ENCODE measurements at places on chromosomes 16 and 17.

DNA sequence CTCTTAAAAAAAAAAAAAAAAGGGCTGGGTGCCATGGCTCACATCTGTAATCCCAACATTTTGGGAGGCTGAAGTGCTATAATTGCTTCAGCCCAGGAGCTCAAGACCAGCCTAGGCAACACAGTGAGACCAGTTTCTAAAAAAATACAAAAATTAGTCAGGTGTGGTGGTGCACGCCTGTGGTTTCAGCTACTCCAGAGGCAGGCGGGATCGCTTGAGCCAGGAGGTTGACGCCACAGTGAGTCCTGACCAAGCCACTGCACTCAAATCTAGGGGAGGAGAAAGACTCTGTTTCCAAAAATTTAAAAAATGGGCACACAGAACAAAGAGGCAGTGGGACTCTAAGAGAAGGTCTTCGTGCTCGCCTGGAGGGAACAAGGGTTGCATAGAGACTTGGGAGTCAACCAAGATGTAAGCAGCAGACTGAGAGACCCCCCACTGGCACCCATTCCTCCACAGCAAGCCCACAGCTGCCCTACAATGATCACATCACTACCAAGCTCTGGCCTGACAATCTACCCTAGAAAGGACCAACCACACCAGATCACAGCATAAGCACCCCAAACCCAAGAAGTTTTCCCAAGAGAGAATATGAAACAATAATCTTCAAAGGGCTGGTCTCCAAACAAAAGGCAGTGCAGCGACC is 121.6 kb downstream of the ANKRD11 start:
- DNase-seq: no peak

GRCh38 chr17:80119271-80119791 is 17.9 kb downstream of the GAA start:
- DNase-seq: no peak

DNA sequence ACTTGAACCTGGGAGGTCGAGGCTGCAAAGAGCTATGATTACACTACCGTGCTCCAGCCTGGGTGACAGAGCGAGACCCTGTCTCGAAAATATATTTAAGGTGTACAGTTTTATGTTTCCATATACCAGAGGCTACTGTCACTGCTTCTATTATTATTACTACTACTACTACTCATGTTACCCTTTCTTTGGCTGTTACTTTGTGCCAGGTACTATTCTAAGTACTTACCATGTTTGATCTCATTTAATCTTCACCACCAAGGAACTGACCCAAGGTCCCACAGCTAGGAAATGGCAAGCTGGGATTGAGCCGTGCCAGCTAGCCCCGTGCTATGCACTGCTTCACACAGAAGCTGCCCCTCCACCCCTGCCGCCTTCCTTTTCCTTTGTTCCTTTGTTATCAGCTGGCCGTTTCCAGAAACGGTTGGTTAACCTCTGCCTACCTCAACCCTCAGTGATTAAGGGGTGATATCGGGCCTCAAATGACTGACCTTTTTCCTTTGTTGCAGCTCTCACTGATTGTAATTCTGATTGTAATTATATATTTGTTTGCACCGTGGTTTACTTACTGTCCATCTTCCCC is 78.4 kb downstream of the ABCC1 start:
- DNase-seq: no peak

GRCh38 chr16:70715055-70715858 is 29.4 kb upstream of the MTSS2 start:
- no peak for DNase-seq

DNA sequence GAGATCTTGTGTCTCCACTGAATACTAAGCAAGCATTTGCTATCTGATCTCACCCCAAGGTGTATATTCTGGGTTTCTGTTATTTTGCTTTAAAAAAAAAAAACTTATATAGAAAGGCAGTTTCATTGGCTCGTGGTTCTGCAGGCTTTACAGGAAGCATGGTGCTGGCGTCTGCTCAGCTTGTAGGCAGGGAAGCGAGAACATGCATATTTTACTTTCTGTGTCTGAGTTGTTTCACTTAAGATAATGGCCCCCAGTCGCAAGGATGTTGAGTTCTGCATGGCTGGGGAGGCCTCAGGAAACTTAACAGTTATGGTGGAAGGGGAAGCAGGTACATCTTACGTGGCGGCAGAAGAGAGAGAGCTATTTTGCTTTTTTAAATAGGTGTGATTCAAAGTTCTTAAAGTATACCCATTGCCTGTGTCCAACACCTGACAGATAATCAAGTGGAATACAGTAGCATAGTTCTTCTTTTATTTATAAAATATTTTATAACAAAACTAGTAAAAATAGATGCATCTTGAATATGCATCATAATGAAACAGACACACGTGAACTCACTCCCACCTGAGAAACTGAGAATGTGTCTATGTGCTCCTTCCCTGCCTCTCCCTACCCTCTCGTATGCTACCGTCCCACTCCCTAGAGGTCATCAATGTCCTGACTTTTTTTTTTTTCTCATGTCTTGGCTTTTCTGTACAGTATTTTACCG is 15.4 kb upstream of the ARHGAP17 start:
- DNase-seq: no peak

- DNase-seq: no peak
Observed at GRCh38 chr17:48176471-48176855, 68.9 kb downstream of the SNX11 start.

- no peak for DNase-seq
Observed at GRCh38 chr17:80124351-80124981, 22.5 kb downstream of the EIF4A3 start.

DNA sequence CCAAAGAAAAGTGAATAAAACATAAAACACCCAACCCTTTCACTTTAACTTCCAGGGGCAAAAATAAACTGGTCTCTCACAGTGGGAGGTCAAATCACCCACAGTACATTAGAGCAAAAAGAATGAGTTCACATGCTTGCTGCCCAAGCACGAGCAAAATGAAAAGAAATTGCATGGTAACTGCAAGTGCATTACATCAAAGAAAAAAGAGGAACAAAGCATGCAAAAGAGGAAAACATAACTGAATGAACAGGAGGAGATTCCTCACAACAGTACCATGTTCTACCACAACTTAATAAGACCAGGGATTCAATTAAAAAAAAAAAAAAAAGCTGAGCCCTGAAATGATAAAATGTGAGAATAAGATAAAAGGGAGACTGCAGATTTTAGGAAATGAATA is 12.3 kb downstream of the DNAH2 start:
- no peak for DNase-seq

GRCh38 chr17:30134551-30134950 is 17.9 kb downstream of the NSRP1 start:
- no peak for DNase-seq

DNA sequence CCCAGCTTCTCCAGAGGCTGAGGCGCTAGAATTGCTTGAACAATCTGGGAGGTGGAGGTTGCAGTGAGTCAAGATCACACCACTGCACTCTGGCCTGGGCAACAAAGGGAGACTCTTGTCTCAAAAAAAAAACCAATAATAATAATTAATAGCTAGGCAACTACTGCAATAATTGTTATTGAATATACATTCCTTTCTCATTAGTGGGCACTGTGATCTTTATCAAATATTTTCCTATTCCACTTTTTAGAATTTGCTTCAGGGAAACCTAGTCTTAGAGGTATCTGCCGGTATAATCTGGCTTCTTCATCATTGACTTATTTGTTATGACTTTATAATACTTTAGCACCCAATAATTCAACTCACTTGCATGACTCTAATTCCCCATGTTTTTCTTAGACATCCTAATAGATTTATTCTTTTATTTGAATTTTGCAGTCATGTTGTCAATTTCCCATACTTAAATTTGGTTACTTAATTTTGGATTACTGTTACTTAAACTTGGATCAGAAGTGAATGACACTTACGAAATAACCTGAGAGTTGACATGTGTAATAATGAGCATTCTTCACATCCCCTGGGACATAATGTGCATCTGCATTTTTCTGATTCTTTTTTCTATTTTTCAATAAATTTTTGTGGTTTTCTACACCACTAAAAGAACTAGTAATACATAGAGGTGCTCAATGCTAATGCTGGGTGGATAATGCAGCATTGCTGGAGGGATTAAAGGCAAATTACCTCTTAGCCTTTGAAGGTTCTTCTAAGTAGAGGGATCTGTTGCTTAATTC is 25.0 kb upstream of the KCNJ16 start:
- no peak for DNase-seq

DNA sequence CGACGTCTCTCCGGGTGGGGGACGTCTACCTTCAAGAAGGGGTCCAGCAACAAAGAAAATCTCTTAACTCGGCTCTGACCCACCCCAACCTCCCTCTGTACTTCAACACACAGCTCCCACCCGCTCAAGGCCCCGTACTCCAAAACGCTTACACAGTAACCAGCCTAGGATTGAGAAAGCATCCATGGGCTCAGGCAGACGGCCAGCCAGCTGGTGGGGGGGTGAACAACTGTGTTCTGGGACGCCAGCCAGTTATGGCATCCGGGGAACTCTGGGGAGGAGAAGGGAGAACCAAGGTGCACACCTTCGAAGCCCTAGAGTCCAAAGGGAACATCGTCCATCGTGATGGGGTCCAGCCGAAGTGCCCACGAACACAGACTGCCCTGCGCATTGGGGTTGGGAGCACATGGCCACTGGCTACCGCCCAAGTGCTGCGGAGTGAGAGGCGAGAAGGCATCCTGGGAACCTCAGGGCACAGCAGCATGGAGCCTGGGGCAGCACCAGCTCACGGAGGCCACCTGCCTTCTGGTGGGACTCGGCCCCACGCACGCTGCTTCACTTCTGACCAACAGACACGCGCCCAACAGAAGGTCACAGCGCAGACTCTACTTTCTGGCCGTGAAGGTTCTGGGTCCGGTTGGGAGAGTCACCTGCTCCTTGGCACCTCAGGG is 14.3 kb downstream of the SLC16A3 start:
- no peak for DNase-seq

DNA sequence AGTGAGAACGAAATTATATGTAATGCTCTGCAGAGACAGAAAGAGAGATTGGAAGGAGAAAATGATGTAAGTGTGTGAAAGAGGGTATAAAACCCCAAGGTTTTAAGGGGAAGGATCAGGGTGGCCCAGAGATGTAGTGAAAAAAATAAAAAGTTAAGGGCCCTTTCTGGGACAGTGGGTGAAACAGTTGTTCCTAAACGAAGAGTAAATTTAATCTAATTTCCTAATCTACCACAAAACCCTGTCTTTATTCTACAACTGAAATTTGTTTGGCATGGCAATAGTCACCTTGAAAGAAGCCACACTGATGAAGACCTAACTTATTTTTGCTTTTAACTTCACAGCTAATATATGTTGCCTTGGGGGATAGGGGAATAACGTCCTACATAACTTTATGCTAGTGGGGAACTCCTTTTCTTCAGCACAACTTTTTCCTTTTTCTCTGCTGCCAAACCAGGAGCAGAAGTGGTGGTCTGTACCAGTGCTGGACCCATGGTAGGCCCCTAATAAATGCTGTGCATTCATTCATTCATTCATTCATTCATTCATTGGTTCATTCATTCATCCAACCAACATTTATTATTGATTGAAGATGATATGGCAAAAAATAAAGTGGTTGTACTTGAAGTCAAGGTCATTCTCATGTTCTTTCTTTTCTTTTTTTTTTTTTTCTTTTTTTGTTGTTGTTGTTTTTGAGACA is 25.4 kb downstream of the CALCOCO2 start:
- no peak for DNase-seq

GRCh38 chr16:24730914-24731313 is 1.5 kb downstream of the TNRC6A start:
- DNase-seq: no peak

- DNase-seq: no peak
Observed at GRCh38 chr17:28427371-28427770, 21.4 kb upstream of the SLC46A1 start.

GRCh38 chr16:57658130-57658877 is 9.8 kb upstream of the ADGRG3 start:
- DNase-seq: no peak

GRCh38 chr17:9226794-9227135 is 205.5 kb downstream of the NTN1 start:
- no peak for DNase-seq

GRCh38 chr16:19573997-19574396 is 18.5 kb downstream of the VPS35L start:
- no peak for DNase-seq

GRCh38 chr17:34275881-34276280 is 5.9 kb downstream of the CCL7 start:
- DNase-seq: no peak

GRCh38 chr16:66750279-66751052 is 943 bp downstream of the DYNC1LI2 start:
- no peak for DNase-seq

DNA sequence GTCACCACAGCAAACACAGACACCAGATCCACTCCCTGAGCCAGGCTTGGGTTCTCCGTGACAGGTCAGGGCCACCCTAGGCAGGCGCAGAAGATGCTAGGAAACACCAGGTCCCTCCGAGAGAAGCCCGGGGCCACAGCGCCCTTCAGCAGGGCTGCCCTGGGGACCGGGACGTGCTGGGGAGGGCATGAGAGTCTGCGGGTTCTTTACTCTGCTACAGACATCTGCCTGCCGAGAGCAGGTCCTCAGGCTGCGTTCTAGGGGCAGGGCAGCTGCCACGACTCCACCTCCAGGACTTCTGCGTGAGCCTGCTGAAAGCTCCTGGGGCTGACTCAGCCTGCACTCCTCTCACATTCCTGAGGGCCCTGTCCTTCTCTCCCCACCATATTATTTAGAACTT is 11.4 kb downstream of the MYLK3 start:
- DNase-seq: no peak

DNA sequence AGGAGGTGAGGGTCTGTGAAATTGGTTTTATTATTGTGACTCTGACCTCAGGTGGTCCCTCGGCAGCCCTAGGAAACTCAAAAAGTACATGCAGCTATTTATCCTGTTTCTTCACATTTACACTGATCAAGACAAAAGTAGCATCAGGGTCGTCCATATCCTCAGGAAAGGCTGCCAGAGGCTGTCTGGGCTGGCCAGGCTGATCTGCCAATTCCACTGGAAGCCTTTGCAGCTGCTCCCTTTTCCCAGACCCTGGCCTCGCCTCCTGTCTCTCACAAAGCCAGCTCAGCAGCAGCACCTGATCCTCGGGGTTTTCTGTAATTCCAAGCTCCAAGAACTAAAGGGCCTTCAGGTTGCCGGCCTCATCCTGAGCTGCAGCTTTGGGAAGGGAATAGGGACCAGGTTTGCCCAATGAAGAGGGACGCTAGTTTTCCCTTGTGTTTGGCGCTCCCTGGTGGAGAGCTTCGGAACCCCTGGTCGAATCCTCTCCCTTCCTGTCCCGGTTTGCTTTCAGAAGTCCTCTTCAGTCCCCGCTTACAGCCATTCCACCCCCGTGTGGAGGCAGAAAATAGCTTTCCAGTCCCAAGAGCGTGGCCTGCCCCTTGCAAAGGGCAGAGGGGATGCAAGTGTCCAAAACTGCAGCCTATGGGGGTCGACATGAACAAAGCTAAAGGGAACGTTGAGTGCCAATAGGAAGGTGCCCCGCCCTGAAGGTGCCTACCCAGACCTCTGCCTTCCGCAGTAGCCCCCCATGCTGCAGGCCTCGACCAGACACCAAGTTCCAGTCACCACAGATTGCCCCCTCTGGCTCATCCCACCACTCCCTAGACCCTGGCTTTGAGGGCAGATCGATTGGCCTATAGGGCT is 13.4 kb downstream of the MFSD6L start:
- peak; percentile 56 for DNase-seq

Measured in Panc1 (cell line).